Glutamatergic neuron (in vitro differentiated cells): ENCODE measurements at places on chromosomes 3 and 15.

DNA sequence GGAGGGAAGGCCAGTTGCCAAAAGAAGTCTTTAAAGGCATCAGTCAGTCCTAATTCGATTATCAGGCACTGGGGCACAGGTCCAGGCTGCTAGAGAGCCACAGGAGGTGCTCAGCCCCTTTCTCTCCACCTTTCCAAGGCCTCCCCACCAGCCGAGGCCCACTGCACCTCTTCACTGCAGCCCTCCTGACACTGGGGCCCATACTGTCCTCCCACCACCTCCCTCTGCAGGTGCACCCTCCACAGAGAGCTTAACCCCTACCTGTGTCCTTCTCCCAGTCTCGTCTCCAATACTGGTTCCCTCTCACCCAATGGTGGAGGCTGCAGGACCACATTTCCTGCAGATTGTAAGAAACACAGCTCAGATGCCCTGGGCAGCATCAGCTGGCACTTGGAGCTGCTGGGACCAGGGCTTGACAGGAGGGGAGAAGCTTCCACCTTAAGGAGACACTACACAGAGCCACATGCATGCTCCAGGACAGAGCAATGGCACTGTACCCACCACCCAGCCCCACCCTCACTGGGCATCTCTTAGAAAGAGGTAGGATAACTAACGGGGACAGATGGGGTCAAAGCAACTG, 81.6 kb upstream of the PRR20G start:
- DNase-seq, result no peak

GRCh38 chr15:66858423-66859207, 156.6 kb downstream of the SMAD6 start:
- DNase-seq, result no peak

GRCh38 chr3:59982510-59982909, 932.7 kb upstream of the CFAP20DC start:
- DNase-seq, result no peak

- no peak for DNase-seq
These were observed 9.9 kb downstream of the PDIA5 start for GRCh38 chr3:123076496-123077418.

- no peak for DNase-seq
These were observed 652.4 kb upstream of the NAALADL2 start for GRCh38 chr3:174206607-174207192.

GRCh38 chr3:156677536-156677935, 3.1 kb downstream of the TIPARP start:
- DNase-seq, result no peak

DNA sequence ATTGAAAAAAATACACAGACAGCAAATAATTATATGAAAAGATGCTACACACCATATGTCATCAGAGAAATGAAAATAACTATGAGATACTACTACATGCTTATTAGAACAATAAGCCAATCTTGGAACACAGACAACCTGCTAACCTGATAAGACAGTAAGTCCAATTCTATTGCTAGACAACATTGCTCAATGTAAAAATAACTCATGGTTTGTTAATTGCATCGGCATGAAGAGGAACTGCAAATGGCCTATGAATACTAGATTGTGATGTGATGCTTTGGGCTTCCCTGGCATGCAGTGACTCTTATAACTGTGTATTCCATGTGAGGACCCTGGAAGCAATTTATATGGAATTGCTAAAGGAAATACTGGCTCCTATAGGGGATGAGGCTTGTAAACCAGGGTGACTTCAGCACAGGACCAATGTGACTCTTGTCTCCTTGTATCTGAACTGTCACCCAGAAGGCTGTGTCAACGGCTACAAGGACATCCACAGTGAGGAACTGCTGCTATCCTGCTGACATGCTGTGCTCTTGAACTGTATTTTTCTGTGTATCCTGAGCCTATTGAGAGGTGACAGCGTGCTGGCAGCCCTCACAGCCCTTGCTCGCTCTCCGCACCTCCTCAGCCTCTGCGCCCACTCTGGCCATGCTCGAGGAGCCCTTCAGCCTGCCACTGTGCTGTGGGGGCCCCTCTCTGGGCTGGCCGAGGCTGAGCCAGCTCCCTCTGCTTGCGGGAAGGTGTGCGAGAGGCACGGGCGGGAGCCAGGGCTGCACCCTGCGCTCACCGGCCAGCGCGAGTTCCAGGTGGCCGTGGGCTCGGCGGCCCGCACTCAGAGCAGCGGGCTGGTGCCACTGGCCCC, 385.7 kb downstream of the CNTN4 start:
- no peak for DNase-seq

DNA sequence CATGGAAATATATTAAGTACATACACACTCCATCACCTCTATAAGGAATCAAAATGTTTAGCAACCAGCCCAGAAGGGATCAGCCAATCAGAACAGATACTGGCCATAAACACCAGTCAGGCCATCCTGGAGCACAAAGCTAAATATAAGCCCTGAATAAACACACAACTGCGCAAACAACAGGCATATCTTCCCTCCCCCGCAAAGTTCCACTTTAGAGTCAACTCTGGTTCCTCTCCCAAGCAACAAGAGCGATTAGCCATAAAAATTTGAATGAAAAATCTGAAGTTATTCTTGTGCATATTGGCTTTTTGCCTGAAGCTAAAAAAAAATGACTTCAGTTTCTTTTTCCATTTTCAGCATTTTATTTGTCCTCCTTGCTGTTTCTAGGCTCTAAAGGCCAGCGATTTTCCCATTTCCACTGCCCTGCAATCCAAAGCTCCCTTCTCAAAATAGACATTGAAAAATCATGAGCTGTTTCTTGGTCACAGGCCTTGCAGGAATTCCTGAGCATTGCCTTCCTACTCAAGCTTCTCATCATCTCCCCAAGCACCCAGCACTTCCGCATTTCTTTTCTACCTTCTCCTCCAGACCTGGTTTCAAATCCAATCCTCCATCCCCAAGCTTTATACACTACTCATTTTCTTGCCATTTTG, 247.9 kb downstream of the ZMAT3 start:
- DNase-seq, result no peak

- DNase-seq, result no peak
These were observed 136.3 kb downstream of the LRRC28 start for GRCh38 chr15:99387421-99388168.

GRCh38 chr3:197394464-197395321, 96.3 kb upstream of the DLG1 start:
- no peak for DNase-seq

- no peak for DNase-seq
These were observed 1.7 kb downstream of the RASL12 start for GRCh38 chr15:65066001-65066634.

DNA sequence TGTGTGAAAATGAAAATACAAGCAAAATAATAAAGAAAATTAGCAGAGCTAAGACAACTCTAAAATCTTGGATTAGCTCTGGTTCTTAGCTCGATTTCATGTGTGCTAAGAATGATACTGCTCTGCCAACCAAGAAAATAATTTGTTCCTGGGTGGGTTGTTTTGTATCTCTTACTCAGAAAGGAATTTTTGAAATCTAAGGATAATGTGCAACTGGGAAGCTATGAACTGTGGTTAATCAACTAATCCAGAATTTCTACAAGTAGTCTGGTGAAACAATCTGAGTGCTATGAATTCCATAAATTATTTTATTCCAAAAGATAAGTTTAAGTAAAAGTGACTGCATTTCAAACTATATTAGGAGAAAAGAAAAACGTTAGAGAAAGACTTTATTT, 92.0 kb downstream of the TFDP2 start:
- DNase-seq, result no peak

DNA sequence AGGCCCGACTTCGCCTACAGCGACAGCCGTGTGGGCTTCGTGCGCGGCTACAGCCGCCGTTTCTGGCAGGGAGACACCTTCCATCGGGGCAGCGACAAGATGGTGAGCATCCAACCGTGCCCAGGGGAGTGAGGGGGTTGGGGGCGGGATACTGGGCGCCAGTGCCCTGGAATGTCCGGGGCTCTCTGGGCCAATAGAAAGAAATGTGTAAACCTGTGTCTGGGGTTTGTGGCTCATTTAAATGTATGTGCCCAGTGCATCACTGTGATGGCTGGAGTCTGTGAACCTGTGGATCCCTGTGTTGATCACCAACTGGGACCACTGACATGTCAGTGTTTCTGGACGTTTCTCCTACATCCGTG, 423 bp downstream of the CHAC1 start:
- DNase-seq, result peak; percentile 32

GRCh38 chr3:193174140-193174539, 66.9 kb upstream of the PLAAT1 start:
- no peak for DNase-seq

- no peak for DNase-seq
These were observed 379.3 kb downstream of the NTRK3 start for GRCh38 chr15:87877114-87877810.

DNA sequence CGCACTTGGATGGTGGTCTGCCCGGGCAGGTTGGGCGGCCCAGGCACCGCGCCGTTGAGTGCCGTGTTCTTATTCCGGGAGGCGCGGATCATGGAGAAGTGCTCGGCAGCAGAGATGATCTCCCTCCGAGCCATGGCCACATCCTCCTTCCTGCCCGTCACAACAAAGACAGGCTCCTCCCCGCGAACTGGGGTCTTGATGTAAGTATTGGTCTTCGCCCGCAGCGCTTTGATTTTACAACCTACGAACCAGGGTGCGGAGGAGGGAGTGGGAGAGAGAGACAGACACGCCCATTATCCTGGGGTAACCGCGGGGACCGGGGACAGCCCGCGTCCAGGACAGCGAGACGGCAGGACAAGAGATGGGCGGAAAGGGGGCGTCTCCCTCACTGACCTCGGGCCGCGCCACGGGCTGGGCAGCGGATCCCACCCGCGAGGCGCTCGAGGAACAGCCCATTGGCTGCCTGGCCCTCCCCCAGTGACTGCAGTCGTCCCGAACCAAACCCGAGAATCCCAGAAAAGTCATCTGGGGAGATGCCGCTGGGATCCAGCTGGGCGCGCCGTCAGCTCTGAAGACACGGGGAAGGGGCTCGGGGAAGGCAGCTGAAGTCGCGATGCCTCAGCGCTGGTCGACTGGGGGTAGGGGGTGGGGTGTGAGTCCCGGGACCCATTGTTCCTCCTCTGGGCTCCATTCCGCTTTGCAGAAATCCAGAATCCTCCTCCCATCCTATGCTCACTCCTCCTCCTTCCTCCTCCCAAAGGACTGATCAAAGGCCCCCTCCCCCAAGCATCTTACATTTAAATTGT, 1.2 kb downstream of the MEX3B start:
- DNase-seq, result peak; percentile 76

- DNase-seq, result no peak
These were observed 18.2 kb downstream of the LOXL1 start for GRCh38 chr15:73944161-73945129.

GRCh38 chr3:133038731-133039375, 662 bp downstream of the TMEM108 start:
- DNase-seq, result peak; percentile 58

DNA sequence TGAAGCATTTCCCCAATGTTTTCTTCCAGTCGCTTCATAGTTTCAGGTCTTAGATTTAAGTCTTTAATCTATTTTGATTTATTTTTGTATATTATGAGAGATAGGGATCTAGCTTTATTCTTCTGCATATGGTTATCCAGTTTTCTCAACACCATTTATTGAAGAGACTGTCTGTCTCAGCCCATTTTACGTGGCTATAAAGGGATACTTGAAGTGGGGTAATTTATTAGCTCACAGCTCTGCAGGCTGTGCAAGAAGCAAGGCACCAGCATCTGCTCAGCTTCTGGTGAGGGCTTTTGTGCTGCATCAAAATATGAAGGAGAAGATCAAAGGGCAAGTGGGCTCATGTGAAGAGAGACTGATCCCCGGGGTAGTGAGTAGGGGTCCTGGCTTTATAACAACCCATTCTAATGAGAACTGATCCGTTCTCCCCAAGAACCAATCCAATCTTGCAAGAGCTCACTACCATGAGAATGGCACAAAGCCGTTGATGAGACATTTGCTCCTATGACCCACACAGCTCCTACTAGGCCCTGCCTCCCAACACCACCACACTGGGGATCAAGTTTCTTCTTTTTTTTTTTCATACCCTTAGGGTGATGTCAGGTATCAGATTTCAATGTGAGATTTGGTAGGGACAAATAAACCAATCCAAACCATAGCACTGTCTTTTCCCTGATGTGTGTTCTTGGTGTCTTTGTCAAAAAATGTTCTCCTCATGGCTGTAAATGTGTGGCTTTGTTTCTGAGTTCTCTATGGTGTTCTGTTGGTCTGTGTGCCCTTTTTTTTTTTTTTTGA, 63.2 kb downstream of the IQGAP1 start:
- DNase-seq, result no peak

GRCh38 chr3:59653405-59654122, 603.7 kb upstream of the CFAP20DC start:
- no peak for DNase-seq

- no peak for DNase-seq
These were observed 1103.7 kb upstream of the EPHA6 start for GRCh38 chr3:95710684-95711083.

DNA sequence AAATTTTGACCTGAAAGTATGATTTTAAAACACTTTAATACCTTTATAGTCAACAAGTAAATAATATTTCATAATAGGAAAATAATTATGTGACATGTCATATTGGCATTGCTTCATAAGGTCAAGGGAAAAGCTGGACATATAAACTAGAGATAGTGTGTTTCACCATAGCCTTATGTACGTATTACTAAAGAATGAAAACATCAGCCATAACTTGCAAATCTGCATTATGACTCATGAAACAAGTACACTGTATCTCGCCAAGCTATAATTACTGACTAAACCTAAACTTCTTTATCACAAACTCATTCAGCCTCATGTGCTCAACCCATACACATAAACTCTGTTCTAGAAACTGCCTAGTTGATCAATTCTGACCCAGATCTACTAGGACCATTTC, 950.1 kb downstream of the FHIT start:
- no peak for DNase-seq

DNA sequence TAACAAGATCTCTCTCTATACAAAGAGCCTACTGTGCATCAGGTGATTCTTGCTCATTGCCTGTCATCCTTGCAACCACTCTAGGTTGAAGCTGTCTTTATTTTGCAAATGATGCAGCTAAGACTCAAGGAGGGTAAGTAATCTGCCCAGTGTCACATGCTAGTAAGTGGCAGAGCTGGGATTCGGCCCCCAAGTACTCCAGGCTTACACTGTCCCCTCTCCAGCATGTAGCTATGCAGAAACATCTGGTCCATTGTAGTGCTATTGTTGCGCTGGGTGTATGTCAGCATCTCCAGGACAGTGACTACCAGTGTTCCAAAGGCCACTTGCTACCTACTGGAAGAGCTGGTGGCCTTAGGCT, 248.9 kb downstream of the SLCO3A1 start:
- no peak for DNase-seq

DNA sequence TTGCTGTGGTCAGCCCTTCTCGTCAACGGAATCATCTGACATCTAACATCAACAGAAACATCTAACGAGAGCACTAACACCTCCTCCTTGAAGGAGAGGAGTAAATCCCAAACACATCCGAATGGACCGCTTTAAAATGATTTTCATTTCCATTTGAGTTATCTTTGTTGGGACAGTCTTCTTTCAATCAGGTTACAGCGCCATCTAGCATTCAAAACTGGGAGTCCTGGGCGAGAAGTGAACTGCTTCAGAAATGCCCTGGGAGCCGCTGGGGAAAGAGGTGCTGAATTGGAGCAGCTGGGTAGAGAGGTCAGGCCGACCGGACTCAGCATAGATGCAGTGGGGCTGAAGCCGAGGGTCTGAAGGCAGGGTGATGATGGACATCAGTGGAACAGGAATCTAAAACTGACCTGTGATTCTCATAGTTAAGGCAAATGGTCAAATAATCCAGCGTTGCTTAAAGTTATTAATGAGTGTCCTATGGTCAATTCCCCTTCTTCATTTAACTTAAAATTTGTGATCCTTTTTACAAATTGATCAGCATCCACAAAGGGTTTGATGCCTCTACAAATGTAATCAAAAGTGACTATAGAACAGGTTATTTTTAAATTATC, 170.0 kb upstream of the NDN start:
- peak; percentile 82 for DNase-seq
